ENCODE measurements at places on chromosomes 4 and X.

DNA sequence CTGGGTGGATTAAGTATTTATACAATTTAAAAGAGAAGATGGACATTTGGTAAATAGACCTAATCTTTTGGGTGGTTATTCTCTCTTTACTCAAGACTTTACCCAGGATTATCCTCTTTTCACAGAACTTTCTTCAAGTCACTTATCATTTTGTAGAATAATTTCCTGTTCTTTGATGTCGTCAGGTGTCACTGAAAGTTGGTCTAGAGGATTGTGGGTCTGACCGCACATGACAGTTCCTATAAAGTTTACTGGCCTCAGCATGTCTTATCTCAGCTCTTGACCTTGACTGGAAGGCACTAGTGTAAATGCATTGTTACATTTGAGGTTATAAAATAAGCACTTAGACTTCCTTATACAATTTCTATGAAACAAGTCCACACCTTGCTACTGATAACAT is 139.9 kb upstream of the SLC4A4 start:
- DNase-seq = no peak

- no peak for DNase-seq
These were observed 20.2 kb upstream of the CTSO start for GRCh38 chr4:155973639-155974475.

DNA sequence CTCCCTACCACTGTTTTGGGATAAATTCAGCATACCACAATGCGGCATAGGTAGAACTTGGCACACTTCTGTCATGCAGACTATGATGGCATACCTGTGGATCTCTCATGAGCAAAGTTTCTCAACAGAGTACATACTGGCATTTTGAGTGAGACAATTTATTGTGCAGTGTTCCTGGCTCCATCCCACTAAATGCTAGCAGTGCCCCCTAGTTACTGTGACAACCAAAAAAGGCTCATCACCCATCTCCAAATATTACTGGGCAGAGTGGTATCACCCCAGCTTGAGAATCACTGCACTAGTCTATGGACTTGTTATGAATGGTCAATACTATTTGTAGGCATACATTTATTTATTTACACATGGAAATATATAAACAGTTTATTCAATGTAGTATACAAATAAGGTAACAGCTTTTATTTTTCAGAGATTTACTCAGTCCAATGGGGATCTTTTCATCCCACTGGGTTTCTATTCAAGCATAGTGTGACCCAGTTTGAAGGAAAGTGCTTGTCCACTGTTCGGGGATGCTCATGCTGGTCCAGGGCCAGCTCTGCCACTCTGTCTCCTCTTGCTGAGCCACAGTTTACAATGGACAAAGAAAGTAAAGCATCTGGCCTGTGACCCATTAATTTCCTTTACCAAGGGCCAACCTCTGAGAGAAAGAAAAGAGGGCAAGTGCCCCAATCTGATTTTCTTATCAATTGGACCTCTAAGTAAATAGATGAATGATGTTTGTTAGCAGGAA is 81.0 kb upstream of the IL2 start:
- DNase-seq = no peak

DNA sequence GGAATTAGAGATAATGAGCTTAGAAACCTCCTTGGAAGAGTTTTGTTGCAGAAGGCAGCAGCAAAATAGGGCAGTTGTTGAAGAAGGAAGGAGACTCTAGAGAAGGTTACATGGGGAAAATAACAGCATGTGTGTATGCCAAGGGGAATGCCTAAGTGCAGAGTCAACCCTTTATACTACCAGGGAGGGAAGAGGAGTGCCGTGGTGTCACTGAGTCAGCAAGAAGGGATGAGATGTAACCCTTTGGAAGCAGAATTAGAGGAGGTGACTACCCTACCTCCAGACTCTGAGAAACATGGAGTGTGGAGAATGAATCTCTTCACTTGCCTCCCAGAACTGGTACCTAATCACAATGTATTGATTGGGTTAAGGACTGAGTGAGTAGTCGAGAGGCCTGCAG is 6.7 kb upstream of the GABRE start:
- DNase-seq = no peak

GRCh38 chrX:670645-671044 is 40.1 kb downstream of the SHOX start:
- DNase-seq = no peak

DNA sequence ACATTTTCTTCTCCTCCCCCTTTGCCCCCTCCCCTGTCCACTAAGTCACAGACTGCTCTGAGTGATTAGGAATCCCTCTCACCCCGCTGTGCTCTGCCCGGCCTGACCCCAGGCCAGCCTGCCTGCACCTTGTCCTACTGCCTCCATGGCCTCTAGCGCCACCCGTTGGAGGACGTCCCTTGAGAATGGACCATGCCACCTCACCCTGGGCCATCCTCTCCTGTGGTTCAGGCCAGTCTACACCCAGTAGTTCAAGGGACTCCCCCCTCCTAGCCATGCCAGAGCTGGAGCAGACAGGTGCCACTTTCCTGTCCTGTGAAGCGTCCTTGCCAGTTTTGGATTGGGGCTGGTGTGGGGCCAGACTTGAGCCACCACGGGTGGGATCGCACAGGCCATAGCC is 9.7 kb upstream of the IRAK1 start:
- DNase-seq = no peak

DNA sequence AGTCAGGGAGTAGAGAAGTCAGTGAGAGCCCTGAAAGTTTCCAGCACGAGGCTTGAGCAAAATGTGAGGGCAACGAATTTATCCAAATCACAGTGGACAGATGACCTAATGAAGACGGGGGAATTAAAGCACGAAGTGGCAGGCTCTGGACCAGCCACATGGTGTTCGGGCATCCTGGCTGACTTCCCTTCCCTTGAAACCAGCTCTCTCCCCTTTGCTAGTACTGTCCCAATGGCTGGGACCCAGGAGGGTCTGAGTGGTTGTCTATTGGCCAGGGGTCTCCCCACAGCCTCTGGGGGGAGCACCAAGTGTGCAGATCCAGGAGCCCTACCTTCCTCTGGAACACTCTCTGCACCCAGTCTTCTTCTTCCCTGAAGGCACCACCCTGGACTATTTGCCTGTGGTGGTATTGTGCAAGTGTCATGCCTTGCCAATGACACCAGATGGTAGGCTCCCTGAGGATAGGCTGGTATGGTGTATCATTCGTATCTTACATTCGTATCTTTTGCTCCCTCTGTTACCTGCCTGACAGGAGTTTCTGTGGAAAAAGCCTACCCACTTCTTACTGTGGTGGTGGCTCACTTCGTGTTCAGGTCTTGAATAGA is 2.1 kb downstream of the APLN start:
- no peak for DNase-seq

DNA sequence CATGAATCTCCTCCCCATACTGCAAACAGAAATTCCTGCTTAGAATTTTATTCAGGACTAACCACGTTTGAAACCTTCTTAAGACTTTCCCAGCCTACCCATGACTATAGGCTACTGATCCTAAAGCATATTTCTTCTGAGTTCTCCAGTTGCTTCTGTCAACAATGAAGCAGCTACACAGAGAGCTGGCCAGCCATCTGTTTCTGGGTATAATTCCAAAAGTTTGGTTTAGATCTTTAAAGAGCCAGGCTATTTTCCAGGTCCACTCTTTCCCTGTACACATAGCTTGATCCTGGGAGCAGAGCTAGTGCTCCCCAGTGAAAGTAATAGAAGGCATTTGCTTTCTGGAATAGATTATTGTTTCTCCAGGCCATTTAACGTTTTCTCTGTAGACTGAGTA is 4.0 kb upstream of the ITM2A start:
- DNase-seq = no peak

DNA sequence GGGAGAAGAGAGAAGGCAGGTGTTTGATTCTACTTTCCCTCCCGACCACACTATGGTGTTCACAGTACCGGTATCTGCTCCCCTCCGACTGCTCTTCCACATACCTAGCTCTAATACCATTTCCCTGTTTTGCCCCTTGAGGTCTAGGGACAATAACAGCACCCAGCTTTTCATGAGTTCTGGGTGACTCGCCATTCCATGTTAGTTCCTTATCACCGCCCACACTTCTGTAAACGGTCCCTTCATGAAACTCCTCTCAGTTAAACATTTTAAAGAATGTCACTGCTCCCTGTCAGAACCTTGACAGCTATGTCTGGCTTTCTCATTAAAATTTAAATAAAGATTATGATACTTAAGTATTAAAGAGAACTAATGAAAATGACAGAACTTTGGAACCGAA is 136.7 kb downstream of the ADAMTS3 start:
- no peak for DNase-seq

GRCh38 chrX:107683124-107683895 is 55.0 kb downstream of the PRPS1 start:
- DNase-seq = peak; percentile 71

- no peak for DNase-seq
These were observed 26.2 kb upstream of the RHOH start for GRCh38 chr4:40170588-40170987.

DNA sequence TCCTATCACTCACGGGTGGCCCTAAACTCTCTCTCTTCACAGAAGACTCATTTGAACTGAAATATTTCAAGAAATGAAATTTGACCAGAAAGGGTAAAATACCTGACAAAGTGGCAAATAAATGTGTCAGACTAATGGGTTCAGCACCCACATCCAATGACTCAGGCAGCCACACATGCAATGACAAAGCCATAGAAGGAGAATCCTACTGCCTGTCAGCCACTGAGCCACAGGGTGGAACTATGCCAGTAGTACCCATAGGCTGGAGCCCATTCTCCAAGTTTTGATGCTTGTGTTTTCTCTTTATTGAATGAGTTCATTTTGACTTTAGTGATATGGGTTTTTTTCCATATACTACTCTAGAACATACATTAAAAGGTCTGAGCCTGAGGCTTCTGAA is 179.0 kb downstream of the BEND2 start:
- no peak for DNase-seq

GRCh38 chr4:75502671-75503070 is 11.5 kb downstream of the RCHY1 start:
- DNase-seq = no peak

DNA sequence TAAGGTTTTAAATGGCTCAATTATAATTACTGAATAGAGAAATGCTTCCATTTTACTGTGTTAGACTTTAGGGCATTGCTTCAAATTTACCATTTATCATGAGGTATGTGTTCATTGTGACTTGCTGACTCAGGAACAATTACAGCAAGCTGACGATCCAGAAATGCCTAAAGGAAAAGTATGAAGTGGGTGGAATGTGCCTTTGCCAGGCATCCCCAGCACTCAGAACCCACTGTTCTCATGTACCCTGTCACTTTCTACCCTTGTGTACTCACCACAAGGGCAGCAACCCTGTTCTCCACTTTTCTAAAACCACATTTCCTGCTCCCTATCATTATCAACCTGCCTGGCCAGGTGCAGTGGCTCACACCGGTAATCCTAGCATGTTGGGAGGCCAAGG is 41.5 kb downstream of the QRFPR start:
- no peak for DNase-seq

- DNase-seq = no peak
These were observed 3.0 kb downstream of the ATP8A1 start for GRCh38 chr4:42653626-42654560.

DNA sequence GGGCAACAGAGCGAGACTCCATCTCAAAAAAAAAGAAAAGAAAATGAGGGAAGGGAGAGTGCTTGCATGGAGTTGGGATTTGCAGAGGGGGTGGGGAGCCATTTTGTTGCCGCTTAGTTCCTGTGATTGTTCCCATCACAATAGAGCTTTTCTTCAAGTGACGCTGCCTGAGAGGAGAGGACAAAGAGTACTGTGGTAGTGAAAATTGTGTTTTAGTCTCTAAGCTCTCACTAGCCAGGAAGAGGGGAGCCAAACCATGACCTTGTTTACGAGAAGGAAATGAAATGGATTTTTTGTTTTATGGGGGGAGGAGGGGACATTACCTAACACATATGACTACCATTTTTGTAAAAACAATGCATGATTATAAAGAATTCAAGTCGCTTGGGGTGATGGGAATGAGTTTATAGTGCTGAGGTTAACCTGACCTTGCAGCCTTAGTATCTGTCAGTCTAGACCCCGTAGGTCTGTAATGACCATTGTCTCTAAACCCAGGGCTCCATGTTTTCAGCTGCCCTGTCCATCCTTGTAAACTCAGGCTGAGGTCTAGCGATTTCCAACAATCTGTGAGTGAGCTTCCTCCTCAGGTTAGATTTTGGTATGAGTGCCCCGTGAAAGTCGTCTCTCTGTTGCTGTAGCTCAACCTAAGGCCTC is 18.8 kb downstream of the SRD5A3 start:
- DNase-seq = no peak

DNA sequence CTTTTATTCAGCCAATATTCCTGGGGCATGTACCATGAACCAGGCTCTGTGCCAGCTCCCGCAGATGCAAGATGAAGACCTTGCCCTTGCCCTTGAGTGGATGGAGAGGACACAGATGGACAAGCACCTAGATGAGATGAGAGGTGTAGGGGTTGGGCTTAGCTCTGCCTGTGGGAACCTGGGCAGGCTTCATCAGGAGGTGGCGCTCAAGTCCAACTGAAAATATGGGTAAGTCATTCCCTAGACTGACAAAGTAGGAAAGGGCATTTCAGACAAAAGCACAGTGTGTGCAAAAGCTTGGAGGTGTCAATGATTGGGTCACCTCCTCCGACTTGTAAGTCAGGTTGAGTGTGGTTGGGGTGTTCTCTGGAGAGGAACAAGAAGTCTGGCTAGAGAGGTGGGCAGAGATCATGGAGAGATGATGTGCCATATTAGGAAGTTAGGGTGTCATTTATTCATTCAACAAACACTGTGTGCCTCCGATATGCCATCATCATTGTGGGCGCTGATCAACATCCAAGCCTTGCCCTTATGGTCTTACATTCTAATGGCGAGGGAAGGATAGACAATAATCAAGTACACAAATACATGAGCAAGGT is 64.6 kb downstream of the ANAPC4 start:
- DNase-seq = no peak

GRCh38 chr4:32268863-32269262 is 1548.7 kb downstream of the PCDH7 start:
- DNase-seq = no peak

GRCh38 chr4:14977830-14978229 is 24.5 kb upstream of the CPEB2 start:
- no peak for DNase-seq

DNA sequence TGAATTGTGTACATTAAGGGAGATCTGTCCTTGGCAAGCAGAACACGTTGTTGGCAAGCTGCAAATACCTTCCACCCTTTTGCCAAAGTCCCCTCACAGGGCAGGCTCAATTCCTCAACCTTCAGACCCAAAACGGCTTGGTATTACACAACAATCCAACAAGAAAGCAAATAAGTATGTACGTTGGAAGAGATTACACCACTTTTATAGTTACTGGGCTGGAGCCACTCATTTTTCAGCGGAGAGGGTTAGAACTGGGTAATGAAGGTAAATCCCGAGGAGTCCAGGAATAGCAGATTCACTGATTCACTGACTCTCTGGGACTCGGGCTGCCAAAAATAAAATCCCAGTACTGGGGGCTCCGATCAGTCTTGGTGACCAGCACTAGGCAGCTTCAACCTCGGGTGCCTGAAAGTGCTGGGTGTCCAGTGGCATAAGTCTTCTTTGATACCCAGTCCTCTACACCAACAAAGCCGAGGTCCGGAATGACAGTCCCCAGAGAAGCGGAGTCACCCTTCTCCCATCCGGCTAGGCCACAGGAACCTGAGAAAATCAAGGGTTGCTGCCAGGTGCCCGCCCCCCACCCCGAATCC is 587 bp downstream of the TIMM8A start:
- no peak for DNase-seq

Measured in tibial nerve (tissue), 4 donors.